Stimulated activated CD4-positive, alpha-beta T cell treated with anti-CD3 and anti-CD28 coated beads, Interleukin-12 subunit alpha, Interleukin-12 subunit beta, amount 100 ng/mL, for 4 hours (primary cell): ENCODE measurements at places on chromosomes 16 and 17.

DNA sequence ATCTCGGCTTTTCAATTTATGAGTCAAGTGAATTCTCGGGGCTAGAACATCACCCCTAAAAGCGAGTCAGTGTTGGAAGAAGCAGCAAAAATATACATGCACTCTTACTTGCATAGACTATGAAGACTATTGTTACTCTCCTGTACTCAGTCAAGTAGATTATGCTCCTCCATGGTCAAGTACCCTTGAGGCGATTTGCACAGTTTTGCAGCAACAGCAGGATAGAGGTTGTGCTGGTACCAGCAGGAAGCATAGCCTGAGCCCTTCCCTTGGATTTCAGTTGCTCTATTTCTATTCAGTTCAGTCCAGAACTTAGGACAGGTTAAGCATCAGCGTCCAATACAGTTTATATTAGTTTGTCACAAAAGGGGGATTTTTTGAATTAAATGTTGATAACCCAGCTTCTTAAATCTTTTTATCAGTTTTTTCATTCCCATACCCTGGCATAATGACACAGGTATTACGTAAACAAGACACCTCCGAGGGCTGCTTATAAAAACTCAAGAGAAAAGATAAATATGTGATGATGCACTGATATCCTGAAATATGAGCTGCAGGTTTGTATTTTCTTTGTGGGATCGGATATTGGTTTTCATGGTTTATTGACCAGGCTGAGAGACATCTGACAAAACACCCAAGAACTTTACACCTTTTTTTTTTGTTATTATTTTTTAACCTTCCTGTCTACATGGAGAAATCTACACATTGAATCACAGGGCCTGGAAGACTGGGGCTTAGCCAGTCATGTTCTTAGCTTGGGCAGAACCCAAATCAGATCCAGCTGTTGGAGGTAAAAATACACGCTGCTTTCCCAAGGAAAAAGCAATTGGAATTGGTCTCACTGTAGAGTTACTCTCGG lies 144.1 kb downstream of the PITPNC1 start:
- DNase-seq, result no peak

GRCh38 chr16:64470916-64471315 lies 650.9 kb downstream of the CDH11 start:
- no peak for DNase-seq

DNA sequence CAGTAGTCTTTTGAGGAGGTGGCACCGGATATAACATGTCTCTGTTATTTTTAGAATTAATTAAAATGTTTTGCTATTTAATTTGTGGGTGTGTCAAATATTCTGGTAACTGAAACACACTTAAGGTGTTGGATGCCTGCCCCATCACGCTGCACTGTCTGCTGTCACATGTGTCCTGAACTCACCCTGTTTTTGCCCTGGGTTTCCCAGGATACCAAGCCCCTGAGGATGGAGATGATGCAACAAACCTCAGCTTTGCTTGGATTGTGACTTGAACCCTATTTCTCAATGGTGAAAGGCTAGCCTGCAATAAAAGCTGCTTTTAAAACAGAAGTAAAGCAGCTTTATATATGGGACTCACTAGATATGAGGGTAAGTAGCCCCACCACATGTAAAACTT lies 11.5 kb upstream of the DUSP14 start:
- DNase-seq, result no peak

DNA sequence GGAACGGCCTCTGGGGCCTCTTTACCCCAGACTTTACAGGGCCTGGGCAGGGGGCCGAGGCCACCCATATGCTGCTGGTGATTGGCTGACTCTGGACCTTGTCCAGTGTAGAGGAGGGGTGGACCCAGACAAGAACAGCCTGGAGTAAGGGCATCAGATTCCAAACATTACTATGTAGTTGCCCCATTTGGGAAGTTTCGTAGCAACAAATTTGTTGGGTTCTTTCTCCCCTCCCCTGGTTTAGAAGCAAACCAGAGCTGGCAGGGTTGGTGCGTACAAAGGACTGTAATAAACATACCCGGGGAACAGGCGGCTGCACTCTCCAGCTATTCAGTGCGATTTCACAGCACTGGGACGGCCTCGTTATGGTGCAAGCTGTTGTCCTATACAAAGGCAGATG lies 145.5 kb downstream of the NTN1 start:
- no peak for DNase-seq

DNA sequence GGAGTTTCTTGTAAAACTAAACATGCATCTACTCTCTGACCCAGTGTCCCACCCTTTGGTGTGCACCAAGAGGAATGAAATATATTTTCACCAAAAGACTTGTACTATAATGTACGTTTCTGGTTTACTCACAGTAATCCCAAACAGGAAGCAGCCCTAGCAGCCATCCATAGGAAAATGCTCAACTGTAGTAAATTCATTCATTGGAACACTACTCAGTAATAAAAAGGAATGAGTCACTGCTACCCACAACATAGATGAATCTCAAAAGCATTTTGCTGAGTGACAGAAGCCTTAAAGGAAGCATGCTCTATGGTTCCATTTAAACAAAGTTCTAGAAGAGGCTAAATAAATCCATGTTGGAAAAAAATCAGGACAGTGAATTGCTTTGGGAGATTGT lies 37.6 kb upstream of the DHRS7B start:
- DNase-seq, result no peak

- DNase-seq, result no peak
These were observed 47.4 kb upstream of the SMURF2 start for GRCh38 chr17:64709481-64709880.

- no peak for DNase-seq
These were observed 24.8 kb downstream of the ADCY9 start for GRCh38 chr16:4091240-4092012.

DNA sequence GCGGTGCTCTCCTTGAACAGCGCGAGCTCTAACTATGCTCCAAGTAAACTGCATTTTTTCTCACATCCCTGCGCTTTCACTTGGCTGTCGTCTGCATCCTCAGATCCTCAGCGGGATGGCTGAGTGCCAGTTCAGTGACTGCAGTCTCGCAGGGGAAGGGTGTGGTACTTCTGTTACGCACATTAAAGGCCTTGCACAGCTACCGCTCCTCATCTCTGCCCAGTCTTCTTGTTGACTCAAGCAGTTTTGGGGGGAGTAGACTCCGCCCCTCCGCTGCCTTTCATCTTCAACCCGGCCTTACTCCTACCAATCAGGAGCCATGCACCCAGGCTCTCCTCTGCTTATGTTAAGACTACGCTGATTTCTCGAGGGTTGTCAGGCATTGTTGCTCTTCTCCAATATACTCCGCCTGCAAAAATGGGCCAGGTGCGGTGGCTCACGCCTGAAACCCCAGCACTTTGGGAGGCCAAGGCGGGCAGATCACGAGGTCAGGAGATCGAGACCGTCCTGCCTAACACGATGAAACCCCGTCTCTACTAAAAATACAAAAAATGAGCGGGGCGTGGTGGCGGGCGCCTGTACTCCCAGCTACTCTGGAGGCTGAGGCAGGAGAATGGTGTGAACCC lies 10.0 kb downstream of the ATP5PD start:
- DNase-seq, result peak; percentile 65

GRCh38 chr17:63805591-63805990 lies 21.6 kb upstream of the PSMC5 start:
- DNase-seq, result no peak

- DNase-seq, result peak; percentile 92
These were observed 1.4 kb upstream of the HES7 start for GRCh38 chr17:8125154-8125946.

GRCh38 chr17:56902348-56902747 lies 11.5 kb downstream of the TRIM25 start:
- DNase-seq, result no peak

- DNase-seq, result peak; percentile 28
These were observed 17.9 kb downstream of the CASKIN1 start for GRCh38 chr16:2178321-2179106.

GRCh38 chr17:9479964-9480363 lies 95.7 kb downstream of the STX8 start:
- DNase-seq, result no peak

- no peak for DNase-seq
These were observed 23.9 kb downstream of the SRCAP start for GRCh38 chr16:30722916-30723315.

GRCh38 chr16:75558846-75559401 lies 2.9 kb upstream of the TMEM231 start:
- DNase-seq, result no peak

GRCh38 chr16:49851468-49851787 lies 4.5 kb downstream of the ZNF423 start:
- DNase-seq, result no peak

- peak; percentile 54 for DNase-seq
These were observed 53.5 kb downstream of the SREBF1 start for GRCh38 chr17:17783116-17783824.

GRCh38 chr16:28859326-28859725 lies 4.3 kb upstream of the SH2B1 start:
- DNase-seq, result no peak

DNA sequence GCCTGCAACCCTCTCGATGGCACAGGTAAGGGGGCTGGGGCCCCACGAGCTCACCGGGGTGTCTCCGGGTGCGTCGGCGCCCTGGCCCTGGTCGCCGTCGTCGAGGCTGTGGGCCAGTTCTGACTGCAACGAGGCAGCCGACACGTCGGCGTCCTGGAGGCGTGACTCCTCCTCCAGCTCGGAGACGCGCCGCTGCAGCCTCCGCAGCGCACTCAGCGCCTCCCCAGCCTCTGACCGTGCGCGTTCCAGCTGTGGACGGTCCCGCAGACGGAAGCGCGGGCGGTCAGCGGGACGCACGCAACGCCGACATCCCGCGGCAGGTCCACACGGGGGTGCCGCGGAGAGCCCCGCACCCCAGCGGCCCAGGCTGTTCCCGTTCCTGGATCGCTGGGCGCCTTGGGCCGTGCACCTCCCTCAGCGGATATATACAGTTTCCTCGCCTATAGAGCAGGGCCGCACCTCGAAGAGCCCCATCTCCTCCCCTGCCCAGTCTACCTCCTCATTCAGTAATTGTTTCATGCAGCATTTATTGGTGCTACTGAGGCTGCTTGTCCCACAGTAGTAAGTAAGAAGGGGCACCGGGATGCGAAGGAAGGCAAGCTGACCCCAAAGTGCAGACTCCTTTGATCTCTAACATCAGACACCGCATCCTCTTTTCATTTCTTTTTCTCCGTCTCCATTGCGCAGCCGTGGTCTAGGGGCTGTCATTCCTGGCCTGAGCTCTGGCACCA lies 5.8 kb downstream of the THOC6 start:
- no peak for DNase-seq

GRCh38 chr17:81961521-81962498 lies 823 bp upstream of the NOTUM start:
- DNase-seq, result no peak

DNA sequence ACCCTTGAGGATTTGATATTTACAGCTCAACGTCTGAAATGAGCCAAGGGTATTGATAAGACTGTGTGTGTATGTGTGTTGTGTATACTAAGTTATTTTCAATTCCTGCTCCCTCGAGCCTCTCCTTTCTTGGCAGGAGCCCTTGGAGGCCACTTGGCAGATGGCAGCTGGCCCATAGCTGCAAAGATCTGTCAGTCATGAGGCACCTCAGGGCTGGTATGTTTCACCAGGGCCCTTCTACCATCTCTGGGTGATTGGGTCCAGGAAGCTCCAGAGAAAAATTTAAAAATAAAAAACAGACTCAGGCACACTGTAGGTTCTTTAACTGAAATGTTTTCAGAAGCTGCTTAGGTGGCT lies 355.7 kb downstream of the HAPSTR1 start:
- DNase-seq, result no peak
